ENCODE measurements at places on chromosomes 13 and 19. TPM values are rescaled to one million over a fixed set of nuclear protein-coding genes. Genes with fewer than 3 reads are reported as not detected.
A peak's percentile ranks its signal among the peaks of the same experiment; 100 is the strongest.

DNA sequence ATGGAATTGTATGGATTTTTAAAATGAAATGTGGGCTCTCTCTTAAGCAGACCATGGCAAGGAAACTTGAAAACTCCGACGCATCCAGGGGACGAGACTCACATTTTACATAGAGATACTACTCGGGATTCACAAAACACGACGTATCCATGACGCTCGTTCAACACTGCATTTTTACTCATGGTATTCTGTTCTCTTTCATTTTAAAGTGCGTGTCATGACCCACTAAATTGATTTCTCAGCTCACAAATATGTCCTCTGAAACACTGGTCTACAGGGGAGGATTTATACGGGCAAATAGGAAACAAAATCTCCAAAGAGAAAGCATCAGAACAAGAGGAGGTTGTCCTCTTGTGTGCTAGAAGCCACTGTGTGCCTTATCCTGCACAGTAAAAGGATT is 523.5 kb downstream of the MYO16 start:
- peaks cover 13% of the 10 kb centered on the region for H3K4me1 ChIP-seq
- DNase-seq: no peak

DNA sequence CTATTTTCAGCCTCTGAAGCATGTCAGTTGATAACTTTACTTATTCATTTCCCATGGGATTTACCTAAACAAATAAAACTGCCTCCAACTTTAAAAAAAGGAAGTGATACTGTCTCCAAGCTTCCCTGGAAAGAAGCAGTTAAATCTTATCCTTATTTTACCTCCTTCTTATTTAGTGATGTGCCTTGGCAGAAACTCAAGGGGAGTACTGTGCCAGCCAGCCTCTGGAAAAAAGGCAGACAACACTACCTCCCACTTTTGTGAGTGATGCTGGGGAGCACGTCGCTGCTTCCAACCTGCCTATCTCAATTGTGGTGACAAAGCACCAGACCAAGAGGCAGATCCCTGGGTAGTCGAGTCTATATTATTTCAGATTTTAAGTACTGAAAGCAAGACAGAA is 765.6 kb downstream of the DIAPH3 start:
- H3K4me1 ChIP-seq: no peaks in the 10 kb centered on the region
- no peaks in the 10 kb centered on the region for H3K27me3 ChIP-seq
- no peaks in the 10 kb centered on the region for H3K36me3 ChIP-seq
- DNase-seq: no peak
- H3K4me3 ChIP-seq: no peak overlapping the region

GRCh38 chr13:34172048-34172447 is 354.1 kb downstream of the RFC3 start:
- H3K4me3 ChIP-seq: no peak overlapping the region
- peaks cover 5% of the 10 kb centered on the region for H3K4me1 ChIP-seq
- no peaks in the 10 kb centered on the region for H3K27me3 ChIP-seq
- DNase-seq: no peak
- H3K27ac ChIP-seq: no peak overlapping the region

GRCh38 chr13:48501705-48502104 is 31.2 kb downstream of the RCBTB2 start:
- H3K27me3 ChIP-seq: no peaks in the 10 kb centered on the region
- DNase-seq: no peak
- H3K36me3 ChIP-seq: no peaks in the 10 kb centered on the region
- peak overlapping the region; percentile 15 for H3K27ac ChIP-seq
- no peak overlapping the region for H3K4me3 ChIP-seq

SCEL gene
- 5.4 TPM for total RNA-seq

DNA sequence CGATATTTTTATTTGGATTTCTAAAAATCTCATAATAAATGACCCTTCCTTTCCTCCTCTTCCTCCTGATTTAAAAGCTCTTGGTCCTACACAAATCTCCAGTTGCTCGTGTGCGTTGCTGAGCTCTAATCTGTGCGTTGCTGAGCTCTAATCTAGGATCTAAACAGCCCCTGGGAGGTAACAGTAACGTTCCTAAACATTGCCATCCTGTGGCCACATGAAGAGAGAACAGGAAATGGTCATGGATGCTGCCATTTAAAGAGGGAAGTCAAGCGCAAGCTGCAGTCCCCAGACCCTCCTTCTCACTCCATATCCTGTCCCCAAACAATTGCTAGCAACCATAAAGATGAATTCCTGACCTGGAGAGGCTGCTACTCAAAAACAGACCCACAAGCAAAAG is 170.8 kb downstream of the NUFIP1 start:
- H3K27ac ChIP-seq: peak overlapping the region; percentile 78
- peak; percentile 44 for DNase-seq
- H3K27me3 ChIP-seq: no peaks in the 10 kb centered on the region
- no peak overlapping the region for H3K4me3 ChIP-seq
- peaks cover 43% of the 10 kb centered on the region for H3K4me1 ChIP-seq
